ENCODE measurements at places on chromosomes 16 and 17. TPM values are rescaled to one million over a fixed set of nuclear protein-coding genes. Genes with fewer than 3 reads are reported as not detected.

STAT5B gene
- polyA plus RNA-seq: 33.9 TPM

TBX6 gene
- not detected for polyA plus RNA-seq

ACLY gene
- polyA plus RNA-seq: 99.2 TPM

SULT1A2 gene
- polyA plus RNA-seq: 0.44 TPM

MNT gene
- 1.1 TPM for polyA plus RNA-seq

Measured in immature natural killer cell (primary cell).